ENCODE measurements at places on chromosomes 5 and 9. TPM values are rescaled to one million over a fixed set of nuclear protein-coding genes. Genes with fewer than 3 reads are reported as not detected.
A peak's percentile ranks its signal among the peaks of the same experiment; 100 is the strongest.

ARHGEF28 gene
- total RNA-seq, result 1.3 TPM

DAB2IP gene
- total RNA-seq, result 42.8 TPM

DNA sequence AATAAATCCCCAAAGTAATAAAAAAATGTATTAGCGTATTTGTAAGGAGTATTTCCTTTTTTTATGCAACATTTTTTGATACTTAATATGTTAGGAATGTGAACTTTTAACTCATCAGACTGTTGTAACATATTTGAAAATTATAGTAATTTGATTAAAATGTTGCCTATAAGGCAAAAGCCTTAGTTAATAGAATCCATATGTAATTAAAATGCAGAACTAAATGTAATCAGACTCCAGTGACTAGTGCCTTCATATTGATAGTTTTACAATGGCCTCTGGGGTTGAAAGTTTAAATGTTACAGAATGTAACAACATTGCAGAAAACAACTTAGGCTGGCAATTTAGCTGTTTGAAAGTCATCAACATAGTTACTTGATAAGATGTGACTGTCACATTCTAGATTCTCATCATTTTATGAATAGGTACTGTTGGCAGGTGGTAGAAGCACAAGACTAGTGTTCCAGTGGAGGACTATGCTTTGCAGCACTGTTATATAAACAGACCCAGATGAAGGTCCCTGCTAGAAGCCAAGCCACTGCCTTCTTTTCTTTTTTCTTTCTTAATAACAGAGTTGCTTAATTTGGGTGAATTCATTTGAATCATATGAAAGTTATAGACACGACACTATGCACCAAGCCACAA is 382.9 kb downstream of the CCDC171 start:
- DNase-seq, result no peak

DNA sequence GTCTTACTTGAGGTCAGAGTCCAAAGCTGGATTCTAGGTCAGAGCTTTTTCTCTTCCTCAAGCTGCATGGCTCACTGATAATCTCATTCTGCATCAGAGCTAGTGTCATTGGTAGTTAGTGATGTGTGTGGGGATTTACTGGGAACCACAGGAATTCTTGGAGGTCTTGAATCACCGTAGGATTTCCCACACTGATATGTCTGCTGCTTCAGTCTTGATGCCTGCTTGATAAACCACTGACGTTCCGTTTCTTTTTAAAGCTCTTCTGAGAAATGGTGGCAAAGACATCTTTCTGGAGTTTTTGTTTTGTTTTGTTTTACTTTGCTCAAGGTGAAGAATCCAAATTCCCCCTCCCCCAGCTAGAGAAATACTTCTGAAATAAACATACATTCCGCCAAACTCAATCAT is 1.2 kb upstream of the GARIN3 start:
- DNase-seq, result no peak

GRCh38 chr5:80672140-80672736 is 17.5 kb upstream of the DHFR start:
- peak; percentile 89 for DNase-seq

- DNase-seq, result no peak
These were observed 277.0 kb downstream of the DIRAS2 start for GRCh38 chr9:90365666-90366065.

TXNDC8 gene
- total RNA-seq, result not detected

GRCh38 chr5:35876922-35877321 is 20.2 kb downstream of the IL7R start:
- DNase-seq, result no peak

DNA sequence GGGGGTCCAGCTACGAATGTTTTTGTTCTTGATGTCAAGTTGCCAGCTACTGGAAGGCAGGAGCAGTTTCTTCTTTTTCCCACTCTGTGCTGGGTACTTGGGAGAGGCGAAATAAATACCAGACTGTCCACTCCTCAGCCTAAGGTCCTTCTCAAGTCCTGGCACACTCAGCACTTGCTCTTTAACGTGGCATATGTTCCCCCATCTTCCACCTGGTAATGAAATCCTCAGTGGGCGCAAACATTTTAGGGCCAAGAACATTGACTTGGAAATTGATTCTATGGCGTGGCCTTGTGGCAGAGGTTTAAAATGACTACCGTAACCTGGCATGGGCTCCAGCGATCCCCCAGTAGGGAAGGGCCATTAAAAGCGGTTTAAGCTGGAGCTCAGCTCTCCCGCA is 51.1 kb upstream of the UBTD2 start:
- DNase-seq, result no peak

- DNase-seq, result no peak
These were observed 77.5 kb downstream of the STARD4 start for GRCh38 chr5:111434800-111435199.

- no peak for DNase-seq
These were observed 22.7 kb downstream of the CLTA start for GRCh38 chr9:36213387-36213786.

GRCh38 chr5:68067291-68067690 is 148.3 kb upstream of the PIK3R1 start:
- DNase-seq, result no peak

DNA sequence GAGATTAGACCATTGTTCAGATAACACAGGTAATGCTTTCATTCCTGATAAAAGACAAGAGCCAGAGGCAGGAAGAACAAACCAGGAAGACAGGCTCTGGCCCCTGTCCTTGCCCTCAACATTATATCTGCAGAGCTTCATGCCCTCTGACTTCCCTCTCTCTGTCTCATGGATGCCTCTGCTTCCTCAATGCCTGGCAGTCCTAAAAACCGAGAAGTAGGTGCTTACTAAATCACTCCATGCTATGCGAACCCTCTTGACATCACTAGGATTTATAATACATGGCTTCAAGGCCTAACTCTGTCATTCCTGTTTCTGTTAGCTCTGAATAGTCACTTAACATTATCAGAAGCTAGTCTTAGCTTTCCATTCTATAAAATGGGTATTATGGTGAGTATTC is 117.8 kb downstream of the TLR4 start:
- no peak for DNase-seq

GALNT12 gene
- 23.6 TPM for total RNA-seq

GRCh38 chr9:77523891-77524290 is 124.2 kb downstream of the GNA14 start:
- no peak for DNase-seq

Data from GM23338 (cell line).